ENCODE measurements at places on chromosomes 12 and 14.

GRCh38 chr12:83224012-83224411 is 537.3 kb downstream of the TMTC2 start:
- no peak for DNase-seq

DNA sequence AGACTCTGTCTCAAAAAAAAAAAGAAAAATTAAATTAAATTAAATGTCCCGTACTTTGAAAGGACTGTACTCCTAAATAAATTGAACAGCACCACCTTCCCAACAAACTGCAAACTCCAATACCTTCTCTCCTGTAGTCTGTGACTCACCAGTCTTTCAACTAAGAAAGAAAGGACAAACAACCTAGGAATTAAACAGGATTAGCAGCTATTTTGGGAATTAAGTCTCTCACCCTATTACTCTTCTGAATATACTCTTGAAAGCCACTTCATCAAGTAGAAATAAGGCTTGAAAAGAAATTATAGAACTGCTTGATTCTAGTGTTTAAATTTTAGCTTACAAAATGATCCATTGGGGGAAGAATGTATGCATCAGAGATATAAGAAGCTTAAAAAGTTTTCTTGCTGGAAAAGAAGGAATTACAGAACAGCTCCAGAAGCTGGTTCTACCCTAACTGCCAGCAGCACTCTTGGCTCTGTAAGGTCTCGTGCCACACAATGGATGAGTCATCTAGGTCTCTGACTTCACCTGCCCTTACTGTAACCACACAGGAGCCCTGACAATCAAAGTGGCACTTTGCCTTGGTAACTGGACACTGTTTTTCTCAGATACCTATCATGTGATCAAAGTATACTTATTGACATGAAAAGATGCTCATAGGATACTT is 57.0 kb upstream of the CERS5 start:
- no peak for DNase-seq

- DNase-seq, result no peak
Measured at GRCh38 chr12:24760162-24760561, 188.7 kb downstream of the BCAT1 start.

GRCh38 chr12:6278439-6279255 is 31.8 kb upstream of the PLEKHG6 start:
- DNase-seq, result peak; percentile 76

DNA sequence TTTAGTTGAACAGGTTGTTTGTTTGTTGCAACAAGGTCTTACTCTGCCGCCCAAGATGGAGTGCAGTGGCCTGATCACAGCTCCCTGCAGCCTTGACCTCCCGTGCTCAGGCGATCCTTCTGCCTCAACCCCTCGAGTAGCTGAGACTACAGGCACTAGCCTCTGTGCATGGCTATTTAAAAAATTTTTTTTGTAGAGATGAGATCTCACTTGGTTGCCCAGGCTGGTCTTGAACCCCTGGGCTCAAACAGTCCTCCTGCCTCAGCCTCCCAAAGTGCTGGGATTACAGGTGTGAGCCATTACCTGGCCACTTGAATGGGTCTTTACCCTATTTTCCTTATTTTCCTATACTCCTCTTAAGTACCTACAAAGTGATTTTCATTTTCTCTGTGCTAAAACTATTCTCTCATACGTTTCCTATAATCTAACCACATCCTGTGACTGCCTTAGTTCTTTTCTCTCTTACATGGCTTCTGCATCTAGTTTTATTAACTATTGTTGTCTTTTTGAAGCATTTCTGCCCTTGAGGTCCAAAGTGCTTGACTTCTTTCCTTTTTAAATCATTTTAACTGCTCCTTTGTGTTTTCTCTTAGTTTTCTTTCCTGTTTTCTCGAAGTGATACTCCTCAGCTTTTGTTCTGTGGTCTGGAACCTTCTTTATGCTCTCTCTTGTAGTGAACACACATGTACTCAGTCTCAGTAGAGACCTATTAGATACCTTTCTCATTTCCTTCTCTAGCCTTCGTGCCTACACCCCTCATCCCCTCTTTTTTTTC is 14.1 kb downstream of the GPX2 start:
- no peak for DNase-seq

DNA sequence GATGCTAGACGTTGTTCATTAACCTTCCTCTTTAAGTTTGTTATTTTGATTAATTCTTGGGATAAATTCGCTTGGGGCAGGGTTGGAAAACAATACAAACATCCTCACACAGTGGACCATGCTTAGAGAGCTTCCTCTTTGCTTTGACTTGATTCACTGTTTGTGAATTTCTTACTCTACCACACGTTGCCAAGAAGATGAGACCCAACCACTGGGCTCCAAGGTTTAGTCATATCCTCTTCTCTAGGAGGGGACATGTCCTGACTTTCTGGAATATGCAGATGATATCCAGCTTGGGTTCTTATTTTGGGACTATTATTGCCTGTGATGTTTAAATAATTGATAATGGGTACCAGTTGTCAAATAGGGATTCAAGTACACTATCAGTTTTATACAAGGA is 428.2 kb downstream of the ATP23 start:
- DNase-seq, result no peak

- DNase-seq, result no peak
Measured at GRCh38 chr14:41498959-41499358, 107.7 kb upstream of the LRFN5 start.

- DNase-seq, result no peak
Measured at GRCh38 chr14:101022916-101023435, 119.5 kb upstream of the RTL1 start.

DNA sequence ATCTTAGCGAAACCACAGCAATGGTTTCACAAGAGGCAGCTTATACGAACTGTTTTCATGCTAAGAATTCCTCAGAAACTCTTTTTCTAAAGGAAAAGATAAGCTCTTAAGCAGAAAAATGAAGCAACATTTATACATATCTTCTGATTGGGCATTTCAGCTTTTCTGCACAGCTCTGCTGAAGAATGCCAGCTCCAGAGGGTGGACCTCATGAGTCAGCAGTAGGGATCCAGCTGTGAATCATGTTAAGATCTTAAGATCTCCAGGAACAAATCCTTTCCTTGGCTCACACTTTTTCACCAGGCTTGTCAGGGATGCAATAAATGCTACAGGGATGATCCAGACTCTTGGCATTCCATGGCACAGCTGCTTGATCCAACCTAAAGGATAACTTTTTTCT is 477.1 kb upstream of the CCDC196 start:
- DNase-seq, result no peak

- no peak for DNase-seq
Measured at GRCh38 chr12:3152892-3153291, 75.7 kb downstream of the TSPAN9 start.

DNA sequence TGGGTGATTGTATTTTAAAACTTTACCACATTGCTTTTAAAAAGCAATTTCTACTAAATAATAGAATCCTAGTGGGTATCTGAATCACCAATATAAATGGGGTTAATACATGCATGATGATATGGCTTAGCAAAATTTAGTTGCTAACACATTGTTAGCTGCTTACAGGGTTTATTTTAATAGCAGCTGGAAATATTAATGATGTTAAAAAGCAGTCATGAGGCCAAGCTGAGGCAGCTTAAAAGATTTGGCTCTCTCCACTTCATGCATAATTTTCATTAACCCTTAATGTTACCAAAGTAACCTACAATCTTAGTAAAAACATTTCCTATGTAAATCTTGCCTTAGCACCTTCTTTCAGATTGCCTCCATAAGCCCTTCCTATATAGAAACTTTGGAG is 49.2 kb upstream of the CNOT2 start:
- no peak for DNase-seq

DNA sequence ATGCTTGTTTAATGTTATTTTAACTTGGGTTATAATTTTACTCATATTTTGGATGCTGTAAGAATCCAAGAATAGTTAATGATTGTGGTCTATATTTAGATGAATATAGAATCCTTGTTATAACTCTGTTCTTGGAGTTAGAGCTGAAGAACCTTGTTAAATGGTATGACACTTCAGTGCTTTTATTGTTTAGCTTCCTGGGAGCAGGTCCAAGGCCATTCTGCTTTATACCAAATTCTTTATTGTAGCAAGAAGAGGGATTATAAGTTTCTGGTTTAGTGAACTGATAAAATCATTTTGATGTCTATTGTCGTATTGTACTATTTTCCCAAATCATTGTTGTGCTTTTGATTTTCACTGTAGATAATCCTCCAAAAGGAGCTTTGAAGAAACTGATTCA is 69.4 kb downstream of the MIA2 start:
- DNase-seq, result no peak

Data from stimulated activated CD4-positive, alpha-beta T cell treated with anti-CD3 and anti-CD28 coated beads, Interleukin-15, amount 100 ng/mL, for 1 hour (primary cell).